ENCODE measurements at places on chromosomes 13 and 19.

GRCh38 chr19:45211751-45212381, 33.3 kb downstream of the BLOC1S3 start:
- no peak for DNase-seq

DNA sequence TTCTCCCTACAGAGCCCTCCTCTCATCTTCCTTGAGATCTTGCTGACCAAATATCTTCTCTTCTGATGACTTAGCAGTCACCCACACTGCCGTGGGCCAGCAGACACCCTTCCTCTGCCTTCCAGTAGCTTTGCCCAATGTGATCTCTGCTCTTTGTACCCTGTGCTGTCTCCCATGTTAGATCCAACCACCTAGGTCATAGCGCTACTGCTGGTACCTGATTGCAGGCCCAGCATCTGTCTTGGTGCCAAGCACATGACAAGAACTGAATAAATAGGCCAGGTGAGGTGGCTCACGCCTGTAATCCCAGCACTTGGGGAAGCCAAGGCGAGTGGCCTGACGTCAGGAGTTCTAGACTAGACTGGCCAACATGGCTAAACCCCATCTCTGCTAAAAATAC, 149.7 kb downstream of the TM9SF2 start:
- DNase-seq: no peak

- no peak for DNase-seq
Observed at GRCh38 chr13:27035892-27036235, 135.7 kb downstream of the USP12 start.

DNA sequence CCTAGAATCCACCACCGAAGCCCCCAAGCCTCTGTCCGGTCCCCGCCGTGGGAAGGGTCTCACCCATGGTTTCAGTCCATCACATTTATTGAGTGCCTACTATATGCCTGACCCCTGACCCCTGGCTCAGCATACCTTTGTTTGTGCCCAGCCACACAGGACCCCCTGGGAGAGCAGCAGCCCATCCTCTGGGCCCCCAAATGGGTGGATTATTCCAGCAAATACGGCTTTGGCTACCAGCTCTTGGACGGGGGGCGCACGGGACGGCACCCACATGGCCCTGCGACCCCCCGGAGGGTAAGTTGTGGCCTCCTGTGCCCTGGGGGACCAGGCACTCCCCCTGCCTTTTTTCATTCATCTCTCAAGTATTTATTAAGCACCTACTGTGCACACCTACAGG, 7.7 kb downstream of the PLK5 start:
- DNase-seq: no peak
